ENCODE measurements at places on chromosomes 6 and 20.

DNA sequence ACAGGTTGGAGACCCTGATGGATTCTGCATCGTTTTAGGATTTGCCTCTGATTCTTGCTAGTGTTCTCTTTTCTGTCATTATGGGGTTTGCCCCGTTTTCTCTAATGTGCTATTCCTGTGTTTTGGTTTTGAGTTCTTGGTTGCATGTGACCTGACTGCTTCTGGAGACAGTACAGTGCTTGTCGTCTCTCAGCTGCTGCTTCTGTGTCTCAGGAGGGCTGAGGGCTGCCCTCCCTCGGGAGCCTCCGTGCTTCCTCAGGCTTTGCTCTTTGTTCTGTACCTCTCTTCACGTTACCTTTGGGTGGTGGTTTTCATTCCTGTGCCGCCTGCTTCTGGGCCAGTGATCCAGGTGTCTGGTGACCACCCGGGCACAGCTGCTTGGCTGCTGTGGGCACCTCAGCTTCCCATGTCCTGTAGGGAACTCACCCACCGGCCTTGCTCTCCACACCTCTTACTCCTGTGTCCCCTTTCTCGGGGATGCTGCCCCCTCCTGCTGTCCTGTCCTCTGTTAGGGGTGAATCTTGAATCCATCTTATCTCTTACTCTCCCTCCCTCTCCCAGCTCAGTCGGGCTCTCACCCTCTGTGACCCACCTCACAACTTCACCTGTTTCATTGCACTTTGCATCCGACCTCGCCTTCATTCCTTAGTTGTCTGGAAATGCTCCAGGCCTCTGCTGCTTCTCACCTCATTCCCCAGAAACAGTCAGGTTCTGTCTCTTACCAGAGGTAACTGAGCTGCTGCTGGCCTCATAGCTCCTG is 33.2 kb downstream of the PANK2 start:
- DNase-seq, result no peak

DNA sequence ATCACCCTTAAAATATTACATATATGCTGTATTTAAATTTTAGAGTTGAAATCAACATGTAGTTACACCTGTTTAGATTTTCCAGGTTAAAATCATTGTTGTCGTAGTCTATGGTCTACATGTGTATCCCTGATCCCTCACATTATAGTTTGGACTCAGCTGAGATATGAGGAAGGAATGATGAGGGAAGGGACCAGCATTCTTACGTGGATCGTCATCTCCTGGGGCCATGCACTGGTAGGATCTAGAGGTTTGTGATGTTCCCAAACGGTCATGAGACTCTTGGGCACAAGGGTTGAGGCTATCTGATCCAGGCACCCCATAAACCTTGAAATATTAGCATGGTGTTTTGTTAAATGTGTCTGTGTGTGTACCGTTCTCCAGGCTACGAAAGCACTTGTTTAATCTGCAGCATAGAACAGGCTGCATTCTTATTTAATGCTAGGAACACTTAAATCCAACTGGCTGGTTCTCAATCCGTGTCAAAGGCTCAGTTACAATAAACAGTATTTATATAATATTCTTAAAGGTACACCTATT is 55.4 kb downstream of the IPCEF1 start:
- no peak for DNase-seq

DNA sequence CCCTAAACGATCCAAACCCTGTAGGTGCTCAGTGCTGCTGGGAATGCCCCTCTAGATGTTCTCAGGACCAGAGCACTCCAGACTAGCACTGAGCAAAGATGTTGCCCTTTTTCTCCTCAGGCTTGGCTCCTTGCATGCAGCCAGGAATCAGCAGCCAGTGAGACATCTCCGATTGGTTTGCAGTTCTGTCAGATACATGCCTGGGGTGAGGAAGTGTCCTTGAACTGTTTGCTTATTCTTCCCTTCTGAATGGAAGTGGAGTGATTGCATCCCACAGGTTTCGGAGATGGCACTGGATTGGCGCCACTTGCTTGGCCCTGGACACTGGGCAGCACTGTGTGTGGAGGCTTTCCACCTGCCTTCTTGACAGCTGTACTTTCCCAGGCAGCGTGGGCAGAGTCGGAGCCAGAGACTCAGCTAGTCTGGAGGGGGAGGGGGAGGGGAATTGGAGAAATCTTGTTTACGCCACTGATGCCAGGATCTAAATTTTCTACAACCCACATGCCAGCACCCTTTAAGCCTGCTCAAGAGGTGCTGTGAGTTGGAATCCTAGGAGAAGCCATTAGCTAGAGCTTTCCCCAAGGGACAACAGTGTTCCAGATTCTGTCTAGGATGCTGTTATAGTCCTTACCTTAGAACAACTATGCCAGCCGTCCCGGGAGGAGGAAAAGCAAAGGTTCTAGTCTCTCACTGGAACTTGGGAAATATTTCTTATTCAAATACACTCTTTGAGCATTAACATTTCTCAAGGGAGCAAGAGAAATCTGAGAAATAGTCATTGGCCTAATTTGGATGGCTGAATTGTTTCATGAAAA is 49.2 kb upstream of the SASH1 start:
- DNase-seq, result no peak

DNA sequence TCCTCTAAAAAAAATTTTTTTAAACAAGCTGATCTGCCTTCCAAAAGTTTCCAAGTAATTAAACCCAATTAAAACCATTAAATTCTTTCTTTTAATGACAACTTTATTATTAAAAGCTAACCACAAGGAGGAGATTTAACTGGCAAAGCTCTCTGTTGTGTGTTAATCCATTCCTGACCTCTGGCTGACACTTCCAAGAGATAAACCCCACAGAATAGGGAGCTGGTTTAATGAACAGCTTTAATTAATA is 230.8 kb downstream of the EYA2 start:
- no peak for DNase-seq

DNA sequence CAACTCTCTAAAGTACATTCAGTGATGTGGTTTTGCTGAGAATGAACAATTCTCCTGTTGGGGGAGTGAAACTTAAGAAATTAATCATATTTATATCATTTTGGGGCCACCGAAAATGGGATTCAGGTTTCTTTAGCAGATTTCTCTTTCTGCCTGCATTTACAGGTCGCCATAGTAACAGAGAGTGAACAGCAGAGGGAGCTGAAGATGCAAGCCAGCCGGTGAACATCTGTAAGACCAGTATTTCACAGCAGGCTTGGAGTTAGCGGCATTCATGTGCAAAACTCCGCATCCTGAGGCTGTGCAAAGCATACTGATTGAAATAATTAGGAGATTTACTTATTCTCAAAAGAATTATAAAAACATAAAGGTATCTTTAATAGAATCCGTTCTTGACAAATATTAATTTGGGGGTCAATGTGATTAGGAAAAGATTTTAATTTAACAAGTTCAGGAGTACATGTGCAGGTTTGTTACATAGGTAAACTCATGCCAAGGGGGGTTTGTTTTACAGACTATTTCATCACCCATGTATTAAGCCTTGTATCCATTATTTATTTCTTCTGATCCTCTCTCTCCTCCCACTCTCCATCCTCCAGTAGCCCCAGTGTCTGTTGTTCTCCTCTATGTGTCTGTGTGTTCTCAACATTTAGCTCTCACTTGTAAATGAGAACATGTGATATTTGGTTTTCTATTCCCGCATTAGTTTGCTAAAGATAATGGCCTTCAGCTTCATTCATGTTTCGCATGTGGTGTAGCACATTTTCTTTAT is 17.8 kb upstream of the HSF2 start:
- peak; percentile 61 for DNase-seq

DNA sequence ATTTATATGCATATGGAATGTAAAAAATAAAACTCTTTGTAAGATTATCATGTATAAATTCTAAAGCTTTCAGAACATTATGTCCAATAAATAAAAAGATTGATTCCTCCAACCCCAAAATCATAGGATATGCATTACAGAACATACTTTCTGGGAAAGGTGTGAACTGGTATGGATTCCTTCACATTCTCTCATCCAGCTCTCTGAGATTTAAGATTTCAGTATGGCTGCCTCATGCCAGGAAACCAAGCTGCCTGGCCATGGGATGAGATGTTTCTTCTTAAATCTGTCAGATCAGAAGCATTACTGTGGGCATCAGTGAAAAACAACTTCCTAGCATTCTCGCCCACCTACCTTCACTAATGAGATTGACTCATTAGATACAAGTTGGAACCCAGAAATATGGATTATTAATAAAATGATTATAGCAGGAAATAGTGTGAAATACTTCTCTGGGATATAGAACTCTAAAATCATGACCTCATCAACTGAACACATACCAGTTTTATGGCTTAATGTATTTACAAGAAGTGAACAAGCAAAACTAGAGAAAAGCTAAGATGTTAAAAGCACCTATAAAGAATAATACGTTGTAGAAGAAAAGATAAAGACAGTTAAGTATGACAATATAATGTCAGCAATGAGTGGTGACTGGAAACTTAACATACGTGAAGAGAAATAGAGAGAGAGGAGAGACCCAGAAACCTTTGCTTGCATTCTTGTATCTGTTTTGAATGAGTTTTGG is 171.6 kb upstream of the PHACTR1 start:
- no peak for DNase-seq

GRCh38 chr6:15823838-15824414 is 161.1 kb upstream of the DTNBP1 start:
- no peak for DNase-seq
